Omental fat pad (tissue), 4 donors: ENCODE measurements at places on chromosomes 5 and 9. TPM values are rescaled to one million over a fixed set of nuclear protein-coding genes. Genes with fewer than 3 reads are reported as not detected.

EPB41L4A gene
- 17.8 TPM for total RNA-seq

PTGDS gene
- total RNA-seq, result 96.2 TPM

FOXD1 gene
- total RNA-seq, result not detected

SH3RF2 gene
- total RNA-seq, result 3.2 TPM
